Occipital lobe (tissue), 3 donors: ENCODE measurements at places on chromosomes 2 and 18. TPM values are rescaled to one million over a fixed set of nuclear protein-coding genes. Genes with fewer than 3 reads are reported as not detected.

Gene CCDC74A
- total RNA-seq = 4.1 TPM

DNA sequence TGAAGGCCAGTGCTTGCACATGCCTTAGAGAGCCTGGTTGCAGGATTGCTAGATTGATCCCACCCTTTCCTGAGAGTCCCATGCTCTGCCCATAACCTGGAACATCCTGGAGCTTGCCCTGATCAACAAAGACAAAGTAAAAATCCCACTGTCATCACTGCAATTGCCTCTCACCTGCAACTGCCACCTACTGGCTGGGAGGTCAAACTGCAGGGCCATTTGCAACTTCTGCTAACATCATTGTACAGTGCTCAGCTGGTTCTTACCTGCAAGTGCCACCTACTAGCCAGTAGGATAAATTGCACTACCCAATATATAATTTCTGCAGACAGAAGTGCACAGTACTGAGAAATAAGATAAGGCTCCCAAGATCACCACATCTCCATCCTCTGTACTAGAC lies 947.5 kb downstream of the CPS1 start:
- DNase-seq = no peak

DNA sequence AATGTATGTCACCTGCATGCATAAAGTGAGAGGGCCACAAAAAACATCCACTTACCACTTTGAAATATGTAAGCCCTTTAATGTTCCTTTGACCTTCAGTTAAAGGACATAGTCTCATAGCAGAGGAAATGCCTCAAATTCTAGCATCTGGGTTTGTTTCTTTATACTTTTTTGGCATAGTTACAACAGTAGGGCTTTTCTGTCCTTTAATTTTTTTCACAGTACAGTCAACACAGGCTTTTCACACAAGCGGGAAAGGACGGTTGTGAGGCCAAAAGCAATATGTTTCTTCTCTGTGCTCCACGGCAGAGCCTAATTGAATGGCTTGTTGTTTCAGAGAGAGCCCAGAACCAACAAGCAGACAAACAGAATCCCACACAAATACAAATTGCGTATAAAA lies 57.6 kb downstream of the CRIM1 start:
- no peak for DNase-seq

- no peak for DNase-seq
These were observed 635.8 kb downstream of the DSC3 start for GRCh38 chr18:30406728-30407127.

Gene E2F6
- 13.3 TPM for total RNA-seq

Gene CCBE1
- 44.6 TPM for total RNA-seq

DNA sequence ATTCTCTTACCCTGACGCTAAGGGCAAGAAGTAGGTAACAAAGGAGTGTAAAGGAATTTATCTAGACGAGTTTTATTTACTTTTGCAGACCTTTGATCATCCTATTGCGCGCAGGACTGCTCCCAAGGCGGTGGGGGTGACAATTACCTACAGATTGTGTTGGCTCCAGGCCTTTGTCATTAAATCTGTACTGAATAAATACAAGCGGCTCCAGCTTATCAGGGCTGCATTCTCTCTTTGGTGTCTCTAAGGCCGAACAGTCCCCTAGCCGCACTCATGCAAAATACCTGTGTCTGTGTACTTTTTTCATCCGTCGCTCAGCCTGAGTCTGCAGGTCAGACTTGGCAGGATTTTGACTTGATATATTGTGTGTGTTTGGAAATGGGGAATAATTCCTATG lies 57.9 kb upstream of the DYSF start:
- no peak for DNase-seq
